ENCODE measurements at places on chromosomes 11 and 22. TPM values are rescaled to one million over a fixed set of nuclear protein-coding genes. Genes with fewer than 3 reads are reported as not detected.

MRGPRX3 gene
- not detected for total RNA-seq

SCGB1C1 gene
- total RNA-seq = not detected

DNA sequence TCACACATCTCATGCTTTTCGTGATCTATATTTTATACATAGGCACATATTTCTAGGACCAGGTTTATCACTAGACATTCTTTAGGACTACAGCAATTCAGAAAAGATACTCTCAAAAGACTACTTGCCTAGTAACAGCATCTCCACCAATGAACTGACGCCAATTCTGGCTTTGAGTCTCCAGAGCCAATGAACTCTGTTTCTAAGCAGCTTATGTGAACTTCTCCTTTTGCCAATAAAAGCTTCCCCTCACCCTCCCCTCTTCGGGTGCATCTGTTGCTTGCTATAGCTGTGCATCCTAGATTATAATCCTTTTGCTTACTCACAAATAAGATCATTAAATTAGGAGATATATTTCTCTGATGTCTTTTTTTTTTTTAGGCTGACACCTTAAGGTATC lies 11.4 kb upstream of the ANKK1 start:
- DNase-seq = no peak
- no peaks in the 10 kb centered on the region for H3K4me1 ChIP-seq
- no peak overlapping the region for H3K27ac ChIP-seq
- H3K27me3 ChIP-seq = no peaks in the 10 kb centered on the region
- no peak overlapping the region for H3K4me3 ChIP-seq

DNA sequence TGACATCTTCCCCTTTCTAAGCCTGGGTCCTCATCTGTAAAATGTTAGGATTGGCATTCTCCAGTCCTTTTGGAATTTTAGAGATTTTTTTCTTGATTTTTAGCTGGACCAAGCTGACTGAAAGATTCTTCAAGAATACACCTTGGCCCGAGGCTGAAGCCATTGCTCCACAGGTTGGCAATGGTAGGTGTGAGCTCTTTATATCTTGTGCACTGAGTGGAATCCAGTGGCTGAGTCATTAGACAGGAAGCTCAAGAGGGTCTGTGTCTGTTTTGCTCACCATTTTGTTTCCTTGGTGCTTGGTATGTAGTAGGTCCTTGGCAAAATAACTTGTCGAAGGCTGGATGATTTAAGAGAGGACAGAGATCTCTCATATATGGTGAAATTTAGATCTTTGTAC lies 6.2 kb downstream of the EIF3L start:
- no peak overlapping the region for H3K4me3 ChIP-seq
- H3K27ac ChIP-seq = no peak overlapping the region
- peaks cover 81% of the 10 kb centered on the region for H3K36me3 ChIP-seq
- H3K27me3 ChIP-seq = no peaks in the 10 kb centered on the region

DNA sequence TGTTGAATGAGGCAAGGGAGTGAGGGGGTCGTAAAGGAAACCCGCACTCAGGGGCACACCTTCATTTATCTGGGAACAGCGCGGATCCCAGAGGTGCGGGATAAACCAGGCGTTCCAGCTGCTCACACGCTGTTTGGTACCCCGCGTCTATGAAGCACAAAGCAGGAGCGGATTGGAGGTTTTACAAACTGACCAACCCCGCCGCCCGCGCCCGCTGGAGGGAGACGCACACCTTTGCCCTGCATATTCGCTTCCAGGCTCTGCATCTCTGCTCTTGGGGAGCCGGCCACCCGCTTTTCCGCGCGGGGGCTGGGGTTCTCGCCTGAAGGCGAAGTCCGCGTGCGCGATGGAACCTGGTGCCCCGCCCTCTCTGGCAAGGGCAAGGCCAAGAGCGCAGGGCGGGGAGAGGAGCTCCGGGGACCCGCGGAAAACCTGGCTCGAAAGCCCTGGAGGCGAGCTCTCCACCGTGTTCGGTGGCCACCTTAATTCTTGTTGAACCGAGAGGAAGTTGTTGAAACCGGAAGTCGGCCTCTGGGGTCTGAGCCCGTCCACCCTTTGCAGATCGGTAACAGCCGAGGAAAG lies 6.8 kb upstream of the ALX4 start:
- H3K27me3 ChIP-seq = peaks cover 88% of the 10 kb centered on the region
- H3K4me3 ChIP-seq = peak overlapping the region; percentile 10
- H3K4me1 ChIP-seq = peaks cover 16% of the 10 kb centered on the region
- H3K27ac ChIP-seq = no peak overlapping the region
- H3K36me3 ChIP-seq = no peaks in the 10 kb centered on the region
- no peak for DNase-seq

DNA sequence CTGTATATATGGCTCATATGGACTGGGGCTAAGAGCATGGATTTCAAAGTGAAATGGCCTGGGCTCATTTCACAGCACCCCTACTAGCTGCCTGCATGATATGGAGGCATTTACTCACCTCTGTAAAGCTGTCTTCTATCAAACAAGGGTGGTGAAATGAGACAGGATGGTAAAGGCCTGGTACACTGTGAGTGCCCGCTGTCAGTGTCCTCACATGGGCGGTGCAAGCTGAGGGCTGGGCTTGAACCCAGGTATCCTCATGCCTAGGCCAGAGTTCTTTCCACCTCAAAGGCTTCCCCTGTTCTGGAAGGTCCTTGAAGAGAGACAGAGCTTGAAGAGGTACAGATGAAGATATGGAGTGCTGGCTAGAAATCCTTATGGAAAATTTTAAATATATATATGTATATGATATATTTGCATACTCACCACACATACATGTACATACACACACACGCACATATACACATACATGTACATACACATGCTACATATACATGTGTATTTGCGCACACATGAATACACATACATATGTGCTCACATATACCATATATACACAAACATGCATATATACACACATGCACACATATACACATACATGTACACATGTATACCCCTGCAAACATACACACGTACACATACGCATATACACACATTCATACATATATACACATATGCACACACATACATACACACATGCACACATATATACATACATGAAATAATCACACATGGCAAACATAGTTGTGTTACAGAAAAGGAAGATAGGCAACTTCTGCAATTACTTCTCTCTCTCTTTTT lies 44.7 kb downstream of the MICAL2 start:
- no peaks in the 10 kb centered on the region for H3K36me3 ChIP-seq
- H3K27me3 ChIP-seq = no peaks in the 10 kb centered on the region
- no peak for DNase-seq
- no peak overlapping the region for H3K27ac ChIP-seq

- H3K27ac ChIP-seq = peak overlapping the region; percentile 97
- H3K36me3 ChIP-seq = peaks cover 27% of the 10 kb centered on the region
- H3K27me3 ChIP-seq = no peaks in the 10 kb centered on the region
- peaks cover 25% of the 10 kb centered on the region for H3K4me1 ChIP-seq
- H3K4me3 ChIP-seq = peak overlapping the region; percentile 74
- DNase-seq = no peak
Observed at GRCh38 chr11:18322818-18323570, 627 bp downstream of the GTF2H1 start.

GRCh38 chr22:24768537-24769374 lies 5.8 kb downstream of the PIWIL3 start:
- peak; percentile 31 for DNase-seq
- no peak overlapping the region for H3K4me3 ChIP-seq
- H3K36me3 ChIP-seq = no peaks in the 10 kb centered on the region
- no peak overlapping the region for H3K27ac ChIP-seq

- DNase-seq = no peak
- H3K4me1 ChIP-seq = no peaks in the 10 kb centered on the region
- H3K27ac ChIP-seq = no peak overlapping the region
Observed at GRCh38 chr11:99200720-99201119, 180.0 kb downstream of the CNTN5 start.

DNA sequence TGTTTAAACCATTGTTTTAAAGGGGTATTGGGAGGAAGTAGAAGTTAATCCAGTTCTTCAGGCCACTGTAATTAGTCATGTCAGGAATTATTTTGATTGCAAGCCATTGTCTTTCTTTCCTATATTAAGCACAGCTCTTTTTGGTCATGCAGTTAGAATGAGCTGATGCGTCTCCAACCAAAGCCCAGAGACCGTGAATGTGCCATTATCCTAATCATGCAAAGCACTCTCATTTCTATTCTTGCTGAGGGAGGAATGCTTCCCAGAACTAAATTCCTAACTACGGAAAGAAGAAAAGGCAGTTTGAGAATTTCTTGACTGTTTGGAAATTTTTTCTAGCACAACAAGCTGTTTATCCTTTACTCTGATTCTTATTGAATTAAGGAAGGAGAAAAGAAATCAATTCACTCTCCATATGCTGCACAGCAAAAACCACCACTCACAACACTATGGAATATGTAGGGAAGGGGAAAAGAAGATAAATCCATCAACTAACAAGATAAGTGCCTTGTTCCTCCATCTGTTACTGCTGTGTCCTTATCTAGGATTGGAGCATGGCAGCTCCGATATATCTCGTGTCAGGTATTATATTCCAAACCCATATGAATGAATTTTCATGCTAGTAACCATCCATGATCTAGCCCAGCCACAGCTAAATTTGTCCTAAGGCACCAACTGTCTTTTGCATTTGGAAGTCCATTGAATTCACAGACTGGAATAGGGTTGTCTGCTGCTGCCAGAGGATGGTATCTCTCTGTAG lies 70.8 kb downstream of the NTM start:
- no peak overlapping the region for H3K4me3 ChIP-seq
- no peak for DNase-seq
- no peaks in the 10 kb centered on the region for H3K4me1 ChIP-seq
- no peaks in the 10 kb centered on the region for H3K27me3 ChIP-seq
- no peaks in the 10 kb centered on the region for H3K36me3 ChIP-seq

DNA sequence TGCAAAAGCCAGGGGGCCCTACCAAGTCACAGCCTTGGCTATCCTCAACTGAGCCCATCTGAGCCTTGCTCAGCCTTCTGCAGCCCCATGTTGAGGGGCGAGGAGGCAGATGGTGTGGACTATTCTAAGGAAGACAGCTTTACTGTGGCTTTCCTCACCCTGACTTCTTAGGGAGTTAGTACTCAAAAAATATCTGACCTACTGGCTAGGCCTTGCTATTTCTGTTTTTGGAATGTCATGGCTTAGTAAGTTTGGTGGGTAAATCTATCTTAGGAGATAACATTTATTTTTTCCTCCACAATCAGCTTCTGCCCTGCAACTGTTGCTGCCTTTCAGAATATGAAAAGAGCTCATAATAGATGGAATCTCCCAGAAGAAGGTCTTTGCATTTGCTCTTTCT lies 80.9 kb downstream of the LDLRAD3 start:
- peaks cover 4% of the 10 kb centered on the region for H3K27me3 ChIP-seq
- H3K36me3 ChIP-seq = no peaks in the 10 kb centered on the region
- H3K4me3 ChIP-seq = no peak overlapping the region
- H3K4me1 ChIP-seq = no peaks in the 10 kb centered on the region
- no peak overlapping the region for H3K27ac ChIP-seq

DNA sequence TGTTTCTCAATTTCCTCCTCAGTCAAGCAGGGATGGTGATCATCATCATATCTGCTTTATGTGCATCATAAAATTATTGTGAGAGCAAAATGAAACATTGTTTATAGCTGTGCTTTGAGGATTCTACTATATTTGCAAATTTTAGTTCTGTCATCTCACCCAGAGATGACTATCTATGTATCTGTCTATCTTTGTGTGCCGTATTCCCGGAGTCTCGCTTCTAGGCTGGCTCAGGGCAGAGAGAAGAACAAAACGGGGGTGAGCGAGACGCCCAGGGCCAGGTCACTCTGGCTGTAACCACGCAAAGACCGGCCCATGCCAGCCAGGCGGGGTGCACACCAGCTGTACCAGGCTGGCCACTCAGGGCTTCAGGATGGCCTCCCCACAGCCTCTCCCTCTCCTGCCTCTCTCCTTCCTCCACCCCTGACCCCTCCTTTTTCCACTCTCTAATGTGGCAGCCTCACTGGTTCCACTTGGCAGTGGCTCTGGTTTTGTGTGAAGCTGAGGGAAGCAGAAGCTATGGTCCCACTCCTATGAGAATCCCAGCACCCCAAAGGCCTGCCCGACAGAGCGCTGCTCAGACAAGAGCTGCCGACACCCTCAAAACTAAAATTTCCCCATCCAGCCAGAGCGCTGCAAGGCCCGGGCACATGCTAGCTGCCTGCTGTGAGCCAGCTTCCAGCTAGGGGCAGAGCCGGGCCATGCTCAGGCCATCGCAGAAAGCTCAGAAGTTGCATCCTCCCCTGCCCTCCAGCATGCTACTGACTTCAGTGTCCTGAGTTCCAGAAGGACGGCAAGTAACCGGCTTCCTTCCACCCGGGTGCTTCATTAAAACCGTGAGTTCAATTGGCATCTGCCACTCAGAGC lies 139.5 kb upstream of the TBCEL start:
- H3K27me3 ChIP-seq = peaks cover 5% of the 10 kb centered on the region
- no peak overlapping the region for H3K4me3 ChIP-seq
- DNase-seq = no peak
- H3K4me1 ChIP-seq = no peaks in the 10 kb centered on the region

- no peaks in the 10 kb centered on the region for H3K36me3 ChIP-seq
- peaks cover 4% of the 10 kb centered on the region for H3K27me3 ChIP-seq
- H3K4me1 ChIP-seq = peaks cover 5% of the 10 kb centered on the region
- no peak overlapping the region for H3K27ac ChIP-seq
- H3K4me3 ChIP-seq = no peak overlapping the region
- DNase-seq = peak; percentile 1
Observed at GRCh38 chr11:103682318-103683184, 353.9 kb upstream of the DDI1 start.

DNA sequence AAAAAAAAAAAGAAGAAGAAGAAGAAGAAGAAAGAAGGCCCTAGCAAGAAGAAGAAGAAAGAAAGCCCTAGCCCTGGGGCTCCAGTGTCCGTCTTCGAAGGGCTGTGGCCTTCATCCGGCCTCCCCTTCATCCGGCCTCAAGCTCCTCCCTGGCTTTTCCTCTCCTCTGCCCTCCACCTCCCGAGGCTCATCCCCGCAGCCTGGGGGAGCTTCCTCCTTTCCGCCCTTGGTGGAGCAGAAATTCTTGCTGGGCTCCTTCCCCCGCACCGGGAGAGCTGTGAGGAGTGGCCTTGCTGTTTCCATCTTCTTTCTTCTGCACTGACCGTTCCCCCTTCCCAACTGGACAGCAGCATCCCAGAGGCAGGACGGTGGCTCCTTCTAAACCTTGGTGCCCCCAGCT lies 9.5 kb upstream of the LTO1 start:
- peaks cover 9% of the 10 kb centered on the region for H3K4me1 ChIP-seq
- H3K4me3 ChIP-seq = no peak overlapping the region
- no peak for DNase-seq
- H3K27ac ChIP-seq = no peak overlapping the region
- H3K27me3 ChIP-seq = peaks cover 9% of the 10 kb centered on the region
- H3K36me3 ChIP-seq = no peaks in the 10 kb centered on the region
